NCI-H2029 treated with DMSO at 0.1 percent for 48 hours (cell line): ENCODE measurements at places on chromosomes 6 and 20.

- no peak for DNase-seq
These were observed 14.0 kb upstream of the LOC128125822 start for GRCh38 chr6:63558278-63558677.

GRCh38 chr20:62691487-62691886, 17.1 kb upstream of the NTSR1 start:
- DNase-seq, result no peak

DNA sequence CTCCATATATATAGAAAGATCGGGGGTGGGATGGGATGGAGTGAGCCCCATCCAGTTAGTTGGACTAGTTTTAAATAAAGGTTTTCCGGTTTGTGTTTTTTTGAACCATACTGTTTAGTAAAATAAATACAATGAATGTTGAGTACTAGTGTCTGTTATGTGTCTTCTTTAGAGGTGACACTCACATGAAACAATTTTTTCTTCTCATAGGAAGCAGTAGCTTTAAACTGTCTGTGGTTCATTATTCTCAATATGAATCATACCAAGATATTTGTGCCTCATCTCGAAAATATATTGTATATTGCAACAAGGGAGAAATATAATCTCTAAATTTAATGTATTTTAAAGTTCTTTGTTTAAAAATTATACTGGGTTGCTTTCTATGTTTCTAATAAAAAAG, 33.4 kb downstream of the HSF2 start:
- no peak for DNase-seq

GRCh38 chr6:37576336-37576737, 76.6 kb upstream of the CCDC167 start:
- no peak for DNase-seq

DNA sequence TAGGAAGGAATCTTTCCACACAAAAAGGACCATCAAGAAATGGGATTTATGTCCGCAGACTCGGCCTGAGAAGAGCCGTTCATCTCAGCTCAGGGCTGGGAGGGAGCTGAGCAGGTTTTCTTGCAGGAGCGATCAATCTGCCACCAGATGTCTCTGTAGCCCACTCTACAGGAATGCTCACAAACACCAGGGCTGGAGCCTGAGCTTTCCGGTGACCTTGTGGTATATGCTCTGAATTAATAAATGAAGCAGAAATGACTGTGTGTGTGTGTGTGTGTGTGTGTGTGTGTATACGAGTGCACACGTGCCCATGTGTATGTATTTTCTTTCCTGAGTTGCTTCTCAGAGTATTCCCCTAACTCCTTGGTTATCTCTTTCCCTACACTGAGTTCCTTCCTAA, 12.0 kb downstream of the CD83 start:
- DNase-seq, result peak; percentile 37
